ENCODE measurements at places on chromosomes 7 and 10.

DNA sequence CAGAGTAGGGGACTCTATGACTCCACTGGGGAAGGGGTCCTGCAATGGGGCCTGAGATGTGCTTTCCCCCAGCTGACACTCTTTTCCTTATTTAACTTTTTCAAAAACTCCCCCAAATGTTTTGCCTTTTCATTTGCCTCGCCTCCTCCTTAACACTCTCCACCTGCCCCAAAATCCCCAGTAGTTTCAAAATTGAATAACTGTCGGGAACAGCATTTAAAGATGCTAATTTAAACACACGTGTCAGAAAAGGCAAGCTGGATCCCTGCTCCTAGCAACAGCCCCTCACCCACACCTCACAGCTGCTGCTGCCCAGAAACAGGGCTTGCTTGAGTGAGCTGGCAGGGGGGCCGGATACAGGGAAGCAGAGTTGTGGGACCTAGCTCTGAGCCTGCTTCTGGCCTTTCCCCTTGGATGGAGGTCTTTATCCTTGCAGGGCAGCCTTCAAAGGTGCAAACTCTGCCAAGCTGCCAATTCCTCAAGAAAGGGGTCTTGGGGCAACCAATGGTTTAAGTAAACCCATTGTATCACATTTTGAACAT, 115.3 kb downstream of the KCNMA1 start:
- H3K4me1 ChIP-seq: no peaks in the 10 kb centered on the region
- H3K27me3 ChIP-seq: peaks cover 10% of the 10 kb centered on the region
- H3K36me3 ChIP-seq: no peaks in the 10 kb centered on the region
- no peak for DNase-seq

DNA sequence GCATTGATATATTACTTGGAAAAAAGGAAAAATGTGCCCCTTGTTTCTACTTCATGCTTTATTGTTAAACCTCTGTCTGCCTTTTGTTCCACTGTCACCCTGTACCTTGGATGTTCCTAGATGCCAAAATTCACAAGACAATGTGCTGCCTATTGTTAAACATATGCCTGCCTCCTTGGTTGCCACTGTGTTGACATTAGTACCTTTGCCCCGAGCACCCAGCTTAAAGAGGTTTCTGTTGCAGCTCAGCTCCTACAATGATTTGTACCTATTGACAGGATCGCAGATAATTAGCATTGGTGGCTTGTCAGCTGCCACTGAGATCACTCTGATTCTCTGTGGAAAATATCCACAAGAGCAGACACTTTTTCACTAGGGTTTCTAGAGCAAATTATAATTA, 188.0 kb downstream of the KCND2 start:
- H3K4me3 ChIP-seq: no peak overlapping the region
- no peak overlapping the region for H3K27ac ChIP-seq
- H3K4me1 ChIP-seq: no peaks in the 10 kb centered on the region
- H3K27me3 ChIP-seq: no peaks in the 10 kb centered on the region
- DNase-seq: no peak

DNA sequence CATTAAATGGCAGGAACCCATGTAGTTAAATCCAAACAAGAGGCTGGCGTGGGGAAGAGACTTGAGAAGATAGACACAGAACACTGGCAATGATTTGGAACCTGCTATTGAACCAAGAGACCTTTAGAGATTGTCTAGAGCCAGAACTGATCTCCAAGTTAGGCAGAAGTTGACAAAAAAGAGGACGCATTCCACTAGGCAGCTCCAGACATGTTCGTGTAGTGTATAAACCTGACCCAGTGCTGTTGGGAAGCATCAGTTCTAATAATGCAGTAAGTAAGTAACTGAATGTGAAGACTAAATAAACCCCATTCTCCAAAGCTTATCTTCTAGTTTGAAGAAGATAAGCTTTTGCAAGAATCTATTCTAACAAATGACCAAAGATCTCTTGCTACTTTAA, 50.8 kb downstream of the AP3M1 start:
- H3K36me3 ChIP-seq: peaks cover 80% of the 10 kb centered on the region
- DNase-seq: no peak
- H3K27me3 ChIP-seq: no peaks in the 10 kb centered on the region
- peaks cover 4% of the 10 kb centered on the region for H3K4me1 ChIP-seq

GRCh38 chr10:117534321-117535297, 7.9 kb upstream of the EMX2 start:
- peaks cover 3% of the 10 kb centered on the region for H3K36me3 ChIP-seq
- H3K4me1 ChIP-seq: no peaks in the 10 kb centered on the region
- no peak for DNase-seq
- H3K4me3 ChIP-seq: no peak overlapping the region

- no peak overlapping the region for H3K4me3 ChIP-seq
- no peak for DNase-seq
- no peak overlapping the region for H3K27ac ChIP-seq
- no peaks in the 10 kb centered on the region for H3K27me3 ChIP-seq
Measured at GRCh38 chr7:75969182-75969581, 25.2 kb downstream of the TMEM120A start.

- H3K36me3 ChIP-seq: peaks cover 7% of the 10 kb centered on the region
- H3K4me3 ChIP-seq: peak overlapping the region; percentile 85
- peak overlapping the region; percentile 97 for H3K27ac ChIP-seq
- peaks cover 4% of the 10 kb centered on the region for H3K4me1 ChIP-seq
Measured at GRCh38 chr7:92446869-92447344, 375 bp upstream of the GATAD1 start.

- H3K4me3 ChIP-seq: no peak overlapping the region
- DNase-seq: no peak
- peaks cover 5% of the 10 kb centered on the region for H3K4me1 ChIP-seq
- no peaks in the 10 kb centered on the region for H3K36me3 ChIP-seq
Measured at GRCh38 chr7:150953061-150953997, 24.8 kb downstream of the KCNH2 start.

DNA sequence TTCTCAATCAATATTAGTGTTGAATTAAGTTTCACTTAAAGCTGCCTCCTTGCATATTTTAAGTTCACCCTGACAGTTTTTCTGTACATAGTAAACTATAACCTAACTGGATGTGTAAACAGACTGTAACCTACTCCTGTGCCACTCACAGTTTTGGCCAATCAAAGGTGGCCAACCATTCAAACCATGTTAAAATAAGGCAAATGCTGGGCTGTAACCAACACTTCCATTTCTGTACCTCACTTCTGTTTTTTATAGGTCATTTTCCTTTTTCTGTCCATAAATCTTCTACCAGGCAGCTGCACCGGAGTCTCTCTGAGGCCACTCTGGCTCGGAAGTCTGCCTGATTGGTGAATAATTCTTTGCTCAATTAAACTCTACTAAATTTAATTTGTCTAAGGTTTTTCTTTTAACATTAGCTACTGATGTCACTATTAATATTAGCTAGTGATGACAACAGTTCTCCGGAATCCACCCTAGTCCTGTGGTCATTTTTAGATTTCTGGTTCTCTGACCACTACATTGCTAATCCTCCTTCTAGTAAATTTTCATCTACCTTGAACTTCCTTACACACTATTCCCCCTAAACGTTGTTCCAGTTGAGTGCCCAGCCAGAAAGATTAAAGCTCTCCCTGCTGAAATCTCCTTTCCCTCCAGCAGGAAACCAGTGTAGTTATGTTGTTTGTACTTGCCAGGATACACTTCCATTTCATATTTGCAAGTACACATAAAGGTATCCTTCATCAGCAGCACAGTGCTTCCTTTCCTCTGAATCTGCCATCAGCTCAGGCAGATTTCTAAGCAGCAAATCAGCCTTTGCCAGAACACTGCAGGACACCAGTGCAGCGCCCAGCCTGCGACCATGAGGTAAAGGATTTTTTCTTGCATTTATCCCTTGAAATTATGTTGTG, 18.6 kb upstream of the IFIT2 start:
- no peak for DNase-seq
- no peaks in the 10 kb centered on the region for H3K4me1 ChIP-seq
- no peaks in the 10 kb centered on the region for H3K36me3 ChIP-seq
- H3K27me3 ChIP-seq: peaks cover 16% of the 10 kb centered on the region
- no peak overlapping the region for H3K4me3 ChIP-seq
- H3K27ac ChIP-seq: no peak overlapping the region

- H3K36me3 ChIP-seq: no peaks in the 10 kb centered on the region
- H3K27me3 ChIP-seq: no peaks in the 10 kb centered on the region
- no peak overlapping the region for H3K4me3 ChIP-seq
- no peak overlapping the region for H3K27ac ChIP-seq
Measured at GRCh38 chr7:32330602-32331001, 159.6 kb downstream of the LSM5 start.

GRCh38 chr10:119469846-119470245, 72.7 kb downstream of the RGS10 start:
- peaks cover 17% of the 10 kb centered on the region for H3K4me1 ChIP-seq
- no peak overlapping the region for H3K27ac ChIP-seq
- H3K27me3 ChIP-seq: no peaks in the 10 kb centered on the region
- no peak overlapping the region for H3K4me3 ChIP-seq
- H3K36me3 ChIP-seq: no peaks in the 10 kb centered on the region
- DNase-seq: no peak

- H3K27me3 ChIP-seq: peaks cover 7% of the 10 kb centered on the region
- H3K27ac ChIP-seq: no peak overlapping the region
- no peak overlapping the region for H3K4me3 ChIP-seq
- H3K36me3 ChIP-seq: no peaks in the 10 kb centered on the region
- H3K4me1 ChIP-seq: no peaks in the 10 kb centered on the region
Measured at GRCh38 chr10:122098924-122099323, 110.0 kb downstream of the TACC2 start.

DNA sequence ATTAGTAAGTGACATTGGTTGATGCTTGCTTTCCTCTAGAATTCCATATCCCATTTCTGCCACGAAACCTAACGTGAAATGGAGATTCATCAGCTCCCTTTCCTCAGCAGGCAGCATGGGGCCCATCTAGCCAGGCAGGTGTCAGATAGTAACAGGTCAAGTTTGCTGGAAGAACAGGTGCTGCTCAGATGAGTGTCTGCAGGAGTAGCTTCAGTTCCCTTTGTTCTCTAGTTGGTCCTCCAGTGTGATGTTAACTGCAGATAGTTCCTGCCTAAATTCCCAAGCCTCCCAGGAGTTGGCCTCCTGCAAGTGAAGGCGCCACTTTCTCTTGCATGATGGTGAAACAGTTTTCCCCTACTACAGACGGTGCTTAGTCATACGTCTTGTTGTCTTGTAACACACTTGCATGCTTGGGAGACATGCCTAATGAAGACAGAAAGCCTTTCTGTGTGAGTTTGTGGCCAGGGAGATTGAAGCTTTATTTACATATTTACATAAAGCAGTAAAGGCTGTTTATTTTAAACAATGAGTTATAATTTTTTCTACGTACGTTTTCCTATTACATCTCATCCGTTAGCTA, 175.4 kb downstream of the CHN2 start:
- no peak for DNase-seq
- H3K4me1 ChIP-seq: no peaks in the 10 kb centered on the region
- H3K27me3 ChIP-seq: no peaks in the 10 kb centered on the region
- H3K36me3 ChIP-seq: peaks cover 7% of the 10 kb centered on the region

GRCh38 chr7:79137942-79138341, 315.5 kb downstream of the MAGI2 start:
- H3K27me3 ChIP-seq: no peaks in the 10 kb centered on the region
- no peak for DNase-seq
- no peak overlapping the region for H3K4me3 ChIP-seq

DNA sequence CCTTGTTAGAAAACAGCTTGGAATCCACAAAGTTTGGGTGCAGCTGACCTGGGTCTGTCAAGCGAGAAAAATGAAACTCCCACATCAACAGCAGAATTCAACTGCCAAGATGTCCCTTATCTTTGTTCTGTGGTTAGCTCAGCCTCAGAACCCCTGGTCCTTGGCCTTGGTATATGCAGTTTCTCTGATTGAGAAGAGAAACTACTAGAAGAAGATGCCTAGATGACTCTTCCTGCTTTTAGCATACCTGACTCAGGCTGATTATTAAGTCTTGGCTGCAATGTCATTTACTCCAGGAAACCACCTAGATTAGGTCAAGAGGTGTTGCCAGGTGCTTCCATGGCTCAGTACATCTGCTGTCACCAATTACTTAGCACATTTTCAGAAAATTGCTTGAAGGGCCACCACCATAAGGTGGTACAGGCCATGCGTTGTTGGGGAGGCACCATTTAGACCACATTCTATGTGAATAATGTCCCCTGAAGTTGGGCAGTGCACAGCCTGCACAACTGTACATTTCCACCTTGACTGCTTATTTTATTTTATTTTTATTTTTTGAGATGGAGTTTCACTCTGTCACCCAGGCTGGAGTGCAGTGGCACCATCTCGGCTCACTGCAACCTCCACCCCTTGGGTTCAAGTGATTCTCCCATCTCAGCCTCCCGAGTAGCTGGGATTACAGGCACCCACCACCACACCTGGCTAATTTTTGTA, 59.4 kb upstream of the ZNF438 start:
- H3K27me3 ChIP-seq: no peaks in the 10 kb centered on the region
- H3K4me1 ChIP-seq: no peaks in the 10 kb centered on the region
- DNase-seq: no peak
- H3K4me3 ChIP-seq: no peak overlapping the region
- H3K27ac ChIP-seq: no peak overlapping the region

DNA sequence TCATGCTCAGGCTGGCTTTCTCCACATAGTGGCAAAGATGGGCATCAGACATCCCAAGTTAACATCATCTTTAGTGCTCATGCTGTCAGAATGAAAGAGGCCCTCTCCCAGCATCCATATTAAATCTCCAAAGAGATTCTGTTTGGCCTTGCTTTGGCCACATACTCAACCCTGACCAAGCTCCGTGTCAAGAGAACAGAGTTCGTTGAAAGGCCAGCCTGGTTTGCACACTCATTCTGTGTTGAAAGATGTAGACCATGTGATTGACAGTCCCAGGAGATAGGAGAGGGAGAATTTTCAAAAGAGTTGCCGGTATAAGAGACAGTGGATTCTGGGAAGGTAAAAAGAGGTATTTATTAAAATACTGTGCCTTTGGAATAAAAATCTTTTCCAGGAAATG, 19.7 kb downstream of the MET start:
- peaks cover 14% of the 10 kb centered on the region for H3K27me3 ChIP-seq
- no peak overlapping the region for H3K4me3 ChIP-seq
- H3K4me1 ChIP-seq: no peaks in the 10 kb centered on the region
- no peak for DNase-seq
- no peak overlapping the region for H3K27ac ChIP-seq

DNA sequence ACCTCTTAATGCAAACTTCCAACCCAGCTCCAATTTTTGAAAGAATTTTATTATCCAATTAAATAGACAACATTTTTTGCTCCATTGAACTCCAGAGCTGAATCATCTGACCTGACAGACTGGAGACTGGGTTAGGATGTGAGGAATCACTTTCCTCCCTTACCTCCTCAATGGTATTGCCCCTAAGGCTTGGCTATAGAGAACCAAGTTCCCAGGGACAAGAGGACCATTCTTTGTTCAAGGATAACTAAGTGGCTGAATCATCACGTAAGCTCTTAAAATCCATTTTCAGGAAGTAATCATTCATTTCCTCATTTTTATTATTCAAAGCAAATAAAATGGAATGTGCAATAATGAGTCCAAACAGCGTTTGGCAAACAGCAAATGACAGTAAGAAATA, 335.1 kb downstream of the GATA3 start:
- DNase-seq: no peak
- no peak overlapping the region for H3K4me3 ChIP-seq
- no peak overlapping the region for H3K27ac ChIP-seq
- no peaks in the 10 kb centered on the region for H3K27me3 ChIP-seq
- H3K4me1 ChIP-seq: no peaks in the 10 kb centered on the region

- no peaks in the 10 kb centered on the region for H3K36me3 ChIP-seq
- no peak for DNase-seq
- H3K27ac ChIP-seq: no peak overlapping the region
- H3K27me3 ChIP-seq: no peaks in the 10 kb centered on the region
Measured at GRCh38 chr7:126529254-126529653, 723.5 kb downstream of the GRM8 start.

Measured in effector memory CD8-positive, alpha-beta T cell (primary cell).